ENCODE measurements at places on chromosomes 11 and 22.

DNA sequence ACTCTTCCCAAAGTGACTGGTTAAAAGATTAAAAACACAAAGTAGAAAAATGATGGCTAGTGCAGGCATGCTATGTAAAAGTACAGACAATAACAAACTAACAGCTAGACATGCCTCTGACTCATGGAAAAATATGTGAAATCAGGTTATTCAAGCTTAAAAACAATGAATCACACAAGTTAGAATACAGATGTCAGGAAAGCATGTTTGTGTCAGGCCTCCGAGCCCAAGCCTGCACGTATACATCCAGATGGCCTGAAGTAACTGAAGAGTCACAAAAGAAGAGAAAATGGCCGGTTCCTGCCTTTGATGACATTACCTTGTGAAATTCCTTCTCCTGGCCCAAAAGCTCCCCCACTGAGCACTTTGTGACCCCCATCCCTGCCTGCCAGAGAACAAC, 110.1 kb downstream of the NOX4 start:
- no peak for DNase-seq

DNA sequence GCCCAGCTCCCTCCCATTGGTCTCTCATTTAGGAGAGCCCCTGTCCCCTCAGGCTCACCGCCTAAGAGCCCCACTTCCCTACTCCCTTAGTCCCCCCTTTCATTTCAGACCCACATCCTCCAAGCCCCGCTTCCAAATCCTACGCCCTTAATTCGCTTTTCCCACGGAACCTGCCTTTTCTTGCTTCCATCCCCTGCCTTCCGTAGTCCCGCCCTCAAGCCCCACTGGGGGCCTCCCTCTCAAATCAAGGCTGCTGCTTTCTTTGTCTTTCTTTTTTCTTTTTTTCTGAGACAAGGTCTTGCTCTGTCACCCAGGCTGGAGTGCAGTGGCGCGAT, 396 bp downstream of the CCDC157 start:
- DNase-seq = no peak

GRCh38 chr11:655036-655726, 18.1 kb downstream of the DRD4 start:
- DNase-seq = no peak

- no peak for DNase-seq
These were observed 35.7 kb upstream of the USP47 start for GRCh38 chr11:11806074-11806473.

GRCh38 chr22:49181942-49182341, 645.7 kb downstream of the BRD1 start:
- DNase-seq = no peak

DNA sequence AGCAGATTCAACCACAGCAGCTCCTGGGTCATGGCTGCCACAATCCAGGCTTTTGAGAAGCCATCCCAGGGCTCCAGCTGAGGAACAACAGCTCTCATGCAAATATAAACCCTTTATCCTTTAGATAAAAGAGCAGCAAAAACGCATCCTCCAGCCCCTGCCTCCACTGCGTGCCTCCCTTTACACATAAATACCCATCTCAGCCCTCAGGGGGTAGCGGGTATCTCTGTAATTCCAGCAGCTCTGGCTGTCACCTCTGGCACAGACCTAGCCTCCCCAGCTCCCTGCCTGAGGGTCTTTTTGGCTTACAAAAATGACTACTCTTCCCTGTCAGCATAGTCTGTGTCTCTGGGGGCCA, 21.6 kb downstream of the LMO1 start:
- no peak for DNase-seq

GRCh38 chr11:93845181-93846092, 5.0 kb downstream of the VSTM5 start:
- DNase-seq = no peak

- DNase-seq = no peak
These were observed 911 bp downstream of the EMID1 start for GRCh38 chr22:29206372-29207242.

DNA sequence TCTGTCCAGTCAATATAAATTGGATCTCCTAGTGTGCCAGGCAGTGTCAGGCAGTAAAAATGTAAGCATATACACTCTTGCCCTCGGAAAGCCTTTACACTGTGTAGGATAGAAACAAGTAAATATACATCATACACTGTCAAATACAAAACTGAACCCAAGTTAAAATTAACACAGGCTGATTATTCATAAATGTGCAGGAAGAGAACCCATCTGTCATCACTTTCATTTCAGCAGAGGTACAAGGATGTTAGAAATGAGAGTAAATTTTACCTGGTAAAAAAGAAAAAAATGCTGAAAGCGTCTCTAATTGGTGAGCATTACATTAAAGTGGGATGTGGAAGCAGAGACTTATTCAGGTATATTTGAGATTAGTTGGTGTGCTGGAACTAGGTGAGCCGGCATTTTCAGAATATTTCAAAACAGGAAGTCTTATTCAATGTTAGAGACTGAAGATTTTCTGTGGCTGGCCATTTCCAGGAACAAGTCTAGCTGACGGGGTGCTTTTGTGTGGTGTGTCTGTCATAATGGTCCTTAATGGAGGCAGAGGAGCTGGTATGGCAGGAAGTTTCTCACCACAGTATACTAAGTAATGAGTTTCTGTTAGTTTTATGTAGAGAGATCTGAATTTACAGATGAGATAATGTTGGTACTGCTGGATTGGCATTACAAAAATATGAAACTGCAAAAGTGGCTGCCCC, 192.6 kb downstream of the CASP12 start:
- no peak for DNase-seq

DNA sequence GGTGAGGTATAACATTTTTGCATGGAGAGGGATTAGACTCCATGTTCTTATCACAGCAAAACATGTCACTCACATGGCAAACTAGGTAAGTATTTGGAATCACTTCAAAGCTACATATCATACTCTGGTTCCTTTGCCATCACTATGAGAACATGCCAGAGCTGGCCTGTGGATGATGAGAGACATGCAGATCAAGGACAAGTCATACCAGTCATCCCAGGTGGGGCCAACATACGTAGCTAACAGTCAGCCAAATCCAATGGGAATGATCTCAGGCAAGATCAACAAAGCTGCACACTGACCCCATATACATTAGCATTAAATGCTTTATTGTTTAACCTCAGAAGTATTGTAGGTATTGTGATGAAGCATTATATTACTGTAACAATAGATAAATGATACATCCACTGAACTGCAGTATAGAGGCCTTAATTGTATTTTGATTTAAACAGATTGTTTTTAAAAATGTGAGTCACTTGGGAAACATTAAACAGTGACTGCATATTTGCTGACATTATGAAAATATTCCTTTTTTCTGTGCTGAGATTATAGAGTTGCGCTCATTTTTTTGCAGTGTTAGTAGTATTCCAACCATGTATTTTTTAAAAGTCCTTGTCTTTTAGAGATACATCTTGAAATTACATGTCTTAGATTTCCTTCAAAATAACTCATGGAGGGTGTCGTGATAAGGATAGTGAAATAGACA, 37.3 kb upstream of the ARL14EP start:
- no peak for DNase-seq

DNA sequence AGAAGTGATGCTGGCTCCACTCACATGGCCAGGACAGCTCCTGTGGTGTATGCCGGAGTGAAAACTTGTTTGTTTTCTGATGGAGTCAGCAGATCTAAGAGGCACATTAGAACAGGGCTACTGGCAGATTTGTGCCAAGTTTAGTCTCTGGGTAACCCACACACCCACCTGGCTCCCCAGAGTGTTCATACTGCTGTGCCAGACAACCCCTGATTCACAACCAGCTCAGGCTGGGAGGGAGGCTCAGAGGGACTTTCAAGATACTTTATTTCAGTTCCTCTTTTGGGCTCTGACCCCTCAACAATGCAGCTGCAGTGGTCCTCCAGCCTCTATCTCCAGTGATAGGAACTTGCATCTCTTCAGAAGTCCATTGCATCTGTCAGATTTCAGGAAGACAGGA, 8.5 kb downstream of the NTM start:
- no peak for DNase-seq

GRCh38 chr11:44556735-44557409, 8.6 kb upstream of the CD82 start:
- no peak for DNase-seq

DNA sequence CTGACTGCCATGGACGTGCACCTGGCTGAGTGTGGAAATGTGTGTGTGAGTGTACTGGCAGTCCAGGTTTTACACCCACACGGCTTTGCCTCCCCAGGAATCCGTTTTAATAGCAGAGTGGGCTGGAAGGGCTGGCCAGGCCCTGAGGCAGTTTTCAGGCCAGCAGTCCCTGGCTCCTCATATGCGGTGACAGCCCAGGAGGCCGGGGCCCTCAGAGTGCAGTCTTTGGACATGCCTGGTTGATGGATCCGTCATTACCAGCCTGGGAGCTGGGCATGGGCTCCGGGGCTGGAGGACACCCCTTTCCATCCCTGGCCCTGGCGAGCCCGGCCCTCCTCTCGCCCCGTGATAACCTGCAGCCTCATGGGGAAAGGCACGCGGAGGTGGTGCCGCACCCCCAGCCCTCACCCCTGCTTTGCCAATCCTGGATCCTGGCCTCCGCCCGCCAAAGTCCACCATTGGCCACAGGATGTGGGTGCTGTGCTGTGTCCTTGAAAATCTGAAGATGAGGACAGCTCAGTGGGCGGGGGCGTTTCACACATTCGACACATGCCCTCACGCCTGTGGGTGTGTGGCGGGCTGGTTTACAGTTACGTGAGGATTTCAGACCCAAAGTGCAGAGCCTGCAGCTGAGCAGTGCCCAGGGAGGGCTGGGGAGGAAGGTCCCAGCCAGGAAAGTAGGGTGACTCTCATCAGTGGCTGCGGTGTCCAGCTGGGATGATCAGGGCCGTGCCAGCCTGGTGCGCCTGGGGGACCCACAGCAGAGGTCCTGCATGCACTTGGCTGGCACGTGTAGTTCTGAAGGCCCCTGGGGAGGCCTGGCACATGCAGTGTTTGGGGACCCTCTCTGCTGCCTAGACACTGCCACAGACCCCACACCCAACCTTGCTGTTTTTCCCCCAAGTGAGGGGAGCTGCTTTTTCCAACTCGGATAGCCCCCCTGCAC, 55.1 kb downstream of the RTN4R start:
- DNase-seq = no peak

- DNase-seq = no peak
These were observed 4.1 kb downstream of the NUCB2 start for GRCh38 chr11:17280494-17281127.

DNA sequence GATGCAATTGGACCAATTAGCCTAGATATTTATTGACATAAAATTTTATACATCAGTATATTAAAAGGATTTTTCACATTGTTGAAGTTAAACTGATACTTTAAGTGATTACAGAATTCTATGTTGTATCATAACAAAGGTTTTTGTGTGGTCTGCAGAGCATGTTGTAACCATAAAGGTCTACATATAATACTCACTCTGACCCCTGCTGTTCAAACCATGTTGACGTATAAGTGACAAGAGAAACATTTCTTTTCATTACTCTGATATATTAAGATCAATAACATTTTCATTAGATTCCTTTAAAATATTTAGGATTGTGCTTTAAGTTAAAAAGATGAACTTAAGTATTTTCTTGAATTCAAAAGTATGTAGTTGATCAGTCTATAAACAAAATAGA, 63.9 kb downstream of the GAS2 start:
- no peak for DNase-seq

- DNase-seq = no peak
These were observed 220.7 kb downstream of the SWAP70 start for GRCh38 chr11:9884601-9885000.

Measured in GOT3 (cell line).